Left lung (tissue), 14 donors: ENCODE measurements at places on chromosomes 3 and 15. TPM values are rescaled to one million over a fixed set of nuclear protein-coding genes. Genes with fewer than 3 reads are reported as not detected.

- H3K27me3 ChIP-seq, result no peaks in the 10 kb centered on the region
- H3K27ac ChIP-seq, result no peak overlapping the region
- no peak overlapping the region for H3K4me3 ChIP-seq
- DNase-seq, result no peak
Measured at GRCh38 chr15:85515212-85515611, 134.8 kb downstream of the AKAP13 start.

DNA sequence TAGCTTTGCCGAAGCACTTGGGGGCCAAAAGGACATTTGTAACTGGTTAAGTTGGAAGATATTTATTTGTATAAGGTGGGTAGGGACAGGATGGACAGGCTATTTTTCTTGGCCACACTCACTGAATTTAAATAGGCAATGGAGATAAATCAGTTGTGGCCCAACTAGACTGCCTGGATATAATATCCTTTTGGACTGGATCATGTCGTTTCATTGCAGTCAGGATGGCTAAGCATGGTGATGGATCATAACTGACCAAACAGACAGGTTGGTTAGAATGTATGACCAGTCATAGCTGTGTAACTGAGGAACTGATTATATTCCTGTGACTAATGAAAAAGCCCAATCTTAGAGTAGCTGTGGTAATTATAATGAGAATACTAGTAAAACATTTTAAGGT is 284.0 kb downstream of the LPP start:
- no peak for DNase-seq
- no peak overlapping the region for H3K27ac ChIP-seq
- H3K27me3 ChIP-seq, result no peaks in the 10 kb centered on the region
- peaks cover 48% of the 10 kb centered on the region for H3K4me1 ChIP-seq
- no peaks in the 10 kb centered on the region for H3K36me3 ChIP-seq
- no peak overlapping the region for H3K4me3 ChIP-seq

- no peaks in the 10 kb centered on the region for H3K4me1 ChIP-seq
- H3K4me3 ChIP-seq, result no peak overlapping the region
- DNase-seq, result no peak
- H3K36me3 ChIP-seq, result peaks cover 4% of the 10 kb centered on the region
- H3K27me3 ChIP-seq, result no peaks in the 10 kb centered on the region
- no peak overlapping the region for H3K27ac ChIP-seq
Measured at GRCh38 chr15:66788024-66788423, 86.0 kb downstream of the SMAD6 start.

GRCh38 chr3:65888980-65889706 is 149.6 kb downstream of the MAGI1 start:
- H3K27ac ChIP-seq, result no peak overlapping the region
- no peaks in the 10 kb centered on the region for H3K36me3 ChIP-seq
- H3K4me3 ChIP-seq, result no peak overlapping the region
- H3K4me1 ChIP-seq, result no peaks in the 10 kb centered on the region
- no peaks in the 10 kb centered on the region for H3K27me3 ChIP-seq
- DNase-seq, result no peak

- H3K36me3 ChIP-seq, result no peaks in the 10 kb centered on the region
- no peak for DNase-seq
- no peaks in the 10 kb centered on the region for H3K27me3 ChIP-seq
- H3K4me1 ChIP-seq, result no peaks in the 10 kb centered on the region
- H3K4me3 ChIP-seq, result no peak overlapping the region
Measured at GRCh38 chr3:20140881-20141280, 45.1 kb downstream of the SGO1 start.

GRCh38 chr15:83378921-83379578 is 68.1 kb upstream of the SH3GL3 start:
- no peaks in the 10 kb centered on the region for H3K36me3 ChIP-seq
- no peaks in the 10 kb centered on the region for H3K4me1 ChIP-seq
- H3K4me3 ChIP-seq, result no peak overlapping the region
- DNase-seq, result no peak

DNA sequence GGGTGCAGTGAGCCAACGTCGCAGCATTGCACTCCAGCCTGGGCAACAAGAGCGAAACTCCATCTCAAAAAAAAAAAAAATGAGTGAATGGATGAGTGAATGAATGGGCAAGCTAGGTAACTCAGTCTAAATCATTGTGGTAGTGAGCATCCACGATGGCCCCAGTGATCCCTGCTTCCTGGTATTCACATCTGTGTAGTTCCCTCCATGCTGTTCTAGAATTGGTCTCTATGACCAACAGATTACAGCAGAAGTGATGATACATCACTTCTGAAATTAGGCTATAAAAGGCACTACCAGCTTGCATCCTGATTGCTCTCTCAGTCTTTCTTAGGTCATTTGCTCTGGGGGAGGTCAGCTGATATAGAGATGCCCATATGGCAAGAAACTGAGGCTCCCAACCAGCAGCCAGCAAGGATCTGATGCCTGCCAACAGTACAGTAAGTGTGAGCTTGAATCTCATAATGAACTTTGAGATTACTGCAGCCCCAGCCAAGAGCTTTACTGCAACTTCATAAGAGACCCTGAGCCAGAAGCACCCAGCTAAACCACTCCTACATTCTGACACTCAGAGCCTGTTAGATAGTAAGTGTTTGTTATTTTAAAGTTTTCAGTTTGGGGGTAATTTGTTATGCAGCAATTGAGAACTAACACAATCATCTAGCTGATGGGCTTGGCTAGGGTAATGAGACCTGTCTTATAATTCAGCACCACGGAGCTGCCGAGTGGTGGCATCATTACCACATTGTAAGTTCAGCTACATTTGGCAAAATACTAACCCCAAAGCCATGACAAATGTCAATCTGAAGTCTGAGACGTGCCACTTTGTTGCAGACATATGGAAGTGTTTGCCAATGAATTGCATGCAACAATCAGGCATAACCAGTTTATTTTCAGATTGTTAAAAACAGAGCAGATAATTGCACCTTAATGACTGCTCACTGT is 53.0 kb downstream of the KLHL6 start:
- H3K36me3 ChIP-seq, result peaks cover 32% of the 10 kb centered on the region
- H3K4me1 ChIP-seq, result no peaks in the 10 kb centered on the region
- H3K27me3 ChIP-seq, result no peaks in the 10 kb centered on the region
- no peak overlapping the region for H3K4me3 ChIP-seq
- DNase-seq, result no peak

GRCh38 chr15:74400313-74400860 is 32.9 kb upstream of the CYP11A1 start:
- no peaks in the 10 kb centered on the region for H3K36me3 ChIP-seq
- H3K4me3 ChIP-seq, result no peak overlapping the region
- peaks cover 8% of the 10 kb centered on the region for H3K27me3 ChIP-seq
- peaks cover 5% of the 10 kb centered on the region for H3K4me1 ChIP-seq
- no peak overlapping the region for H3K27ac ChIP-seq
- no peak for DNase-seq

DNA sequence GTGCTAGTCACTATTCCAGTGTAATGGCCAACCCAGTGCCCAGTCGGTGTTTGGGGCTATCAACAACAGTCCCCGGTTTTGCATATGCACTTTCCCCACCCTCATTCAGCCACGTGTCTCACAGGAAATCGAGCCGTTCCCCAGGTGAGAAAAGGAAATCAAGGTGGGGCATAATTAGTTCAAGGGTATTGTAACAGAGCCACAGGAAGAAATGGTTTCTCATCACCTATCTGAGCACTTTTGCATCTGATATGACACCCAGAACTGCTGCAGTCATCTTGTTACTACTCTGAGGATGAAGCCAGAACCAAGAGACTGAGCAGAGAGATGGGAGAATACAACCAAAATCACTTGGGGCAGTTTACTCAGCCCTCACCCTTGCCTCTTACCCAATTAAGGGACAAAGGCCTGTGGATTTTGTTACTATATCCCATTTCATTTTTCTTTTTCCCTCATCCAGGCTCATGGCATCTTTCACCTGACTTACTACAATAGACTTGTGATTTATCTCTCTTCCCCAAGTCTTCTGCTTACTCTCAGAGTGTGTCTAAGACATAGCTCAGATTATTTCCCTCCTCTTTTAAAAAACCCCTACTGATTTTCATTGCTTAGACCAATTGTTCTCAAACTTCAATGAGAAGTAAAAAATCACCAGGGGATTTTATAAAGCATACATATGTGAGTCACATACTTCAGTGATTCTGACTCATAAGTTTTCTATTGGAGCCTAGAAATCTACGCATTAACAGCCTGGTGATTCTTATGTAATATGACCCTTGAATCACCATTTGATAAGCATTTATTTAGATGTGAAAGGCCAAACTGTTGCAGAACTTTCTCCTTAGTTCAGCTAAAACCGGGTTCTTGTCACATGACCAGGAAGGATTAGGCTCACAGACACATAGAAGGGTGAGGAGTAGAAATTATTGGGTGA is 40.5 kb downstream of the TRAT1 start:
- DNase-seq, result no peak
- H3K4me1 ChIP-seq, result no peaks in the 10 kb centered on the region
- no peak overlapping the region for H3K4me3 ChIP-seq
- H3K27ac ChIP-seq, result no peak overlapping the region
- no peaks in the 10 kb centered on the region for H3K27me3 ChIP-seq

GRCh38 chr3:68088216-68088615 is 433.8 kb upstream of the SUCLG2 start:
- H3K27me3 ChIP-seq, result no peaks in the 10 kb centered on the region
- DNase-seq, result no peak
- no peak overlapping the region for H3K4me3 ChIP-seq
- no peaks in the 10 kb centered on the region for H3K36me3 ChIP-seq

DNA sequence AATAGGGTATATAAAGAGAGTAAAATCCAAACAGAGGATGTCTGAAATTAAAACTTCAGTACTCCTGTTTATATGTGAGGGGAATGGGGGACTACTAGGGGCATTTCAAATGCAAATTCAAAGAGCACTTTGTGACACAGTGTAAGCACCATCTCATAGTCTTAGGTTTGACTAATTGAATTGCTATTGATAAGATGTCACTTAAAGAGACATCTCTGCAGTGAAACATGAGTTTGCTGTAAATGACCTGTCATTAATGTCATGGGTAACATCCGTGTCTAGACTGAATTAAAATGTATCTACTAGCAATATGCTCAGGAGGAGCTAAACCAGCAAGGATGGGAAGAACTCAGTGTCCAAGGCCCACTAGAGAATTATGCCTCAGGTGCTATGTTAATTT is 41.0 kb downstream of the ROBO1 start:
- H3K36me3 ChIP-seq, result no peaks in the 10 kb centered on the region
- H3K4me1 ChIP-seq, result no peaks in the 10 kb centered on the region
- H3K4me3 ChIP-seq, result no peak overlapping the region
- H3K27me3 ChIP-seq, result no peaks in the 10 kb centered on the region

DNA sequence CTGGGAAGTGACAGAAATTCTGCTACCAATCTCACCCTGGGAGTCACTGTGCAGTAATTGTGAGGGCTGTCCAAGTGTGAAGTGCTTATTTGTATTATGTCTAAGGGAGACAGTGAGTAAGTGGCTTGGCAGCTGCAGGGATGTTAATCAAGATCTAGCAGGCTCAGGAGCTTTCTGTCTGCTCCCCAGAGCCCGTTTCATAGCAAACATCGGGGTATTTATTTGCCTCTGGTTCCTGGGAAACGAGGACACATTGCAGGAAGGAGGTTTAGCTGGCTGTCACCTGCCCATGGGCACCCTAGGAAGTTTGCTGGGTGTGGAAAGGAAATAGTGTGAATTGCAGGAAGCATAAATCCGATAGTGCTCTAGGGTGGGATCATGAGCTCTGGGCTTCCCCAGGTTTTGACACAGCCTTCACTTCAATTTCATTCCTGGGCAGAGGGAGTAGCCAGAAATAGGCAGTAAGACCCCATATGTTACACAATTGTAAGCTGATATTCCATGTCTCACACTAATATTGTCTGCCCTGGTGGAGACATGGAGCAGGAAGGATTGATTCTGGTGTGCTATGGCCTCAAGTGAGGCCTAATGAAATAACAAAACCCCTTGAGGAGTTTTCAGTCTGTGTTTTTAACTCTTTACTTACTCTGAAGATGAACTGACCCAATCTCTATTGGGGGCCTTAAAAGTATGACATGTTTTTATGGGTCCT is 74.1 kb upstream of the MITF start:
- no peaks in the 10 kb centered on the region for H3K36me3 ChIP-seq
- peaks cover 9% of the 10 kb centered on the region for H3K4me1 ChIP-seq
- H3K27me3 ChIP-seq, result no peaks in the 10 kb centered on the region

- H3K27me3 ChIP-seq, result no peaks in the 10 kb centered on the region
- H3K36me3 ChIP-seq, result no peaks in the 10 kb centered on the region
- H3K27ac ChIP-seq, result no peak overlapping the region
Measured at GRCh38 chr15:39404767-39405181, 176.1 kb upstream of the THBS1 start.

DNA sequence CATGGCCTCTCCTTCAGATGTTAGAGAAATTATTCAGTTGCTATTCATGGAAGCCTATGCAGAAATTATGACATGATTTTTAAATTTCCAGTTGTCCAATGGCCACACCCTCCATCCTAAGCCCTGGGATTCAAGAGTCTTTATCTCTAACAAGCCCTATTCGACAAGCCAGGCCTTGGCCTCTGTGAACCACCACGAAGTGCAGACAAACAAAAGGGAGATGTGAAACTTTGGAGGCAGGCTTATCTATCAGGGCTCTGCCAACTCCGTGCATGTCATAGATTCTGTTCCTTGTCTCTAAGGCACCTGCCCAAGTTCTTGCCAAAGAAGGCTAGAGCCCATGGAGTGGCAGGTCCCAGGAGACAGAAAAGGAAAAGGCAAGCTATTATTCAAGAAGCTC is 212.4 kb upstream of the ADAMTS9 start:
- H3K4me1 ChIP-seq, result no peaks in the 10 kb centered on the region
- no peak overlapping the region for H3K4me3 ChIP-seq
- H3K27me3 ChIP-seq, result no peaks in the 10 kb centered on the region
- no peak overlapping the region for H3K27ac ChIP-seq
- no peaks in the 10 kb centered on the region for H3K36me3 ChIP-seq

DNA sequence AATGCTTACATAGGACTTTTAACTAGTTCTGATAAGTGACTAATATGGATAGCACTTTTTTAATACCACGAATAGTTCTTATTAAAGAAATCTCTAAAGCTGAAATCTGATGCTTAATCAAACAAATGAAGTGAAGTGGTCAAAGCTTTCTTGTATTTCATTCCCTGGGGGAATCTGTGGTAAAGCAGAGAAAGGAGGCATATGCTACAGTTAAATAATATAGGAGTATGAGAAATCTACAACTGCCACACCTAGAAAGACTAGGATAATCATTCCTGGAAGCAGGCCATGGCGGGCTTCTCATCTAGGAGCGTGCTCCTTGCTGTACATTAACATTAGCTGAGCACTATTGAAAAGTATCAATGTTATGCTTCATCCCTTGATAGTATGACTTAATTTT is 835.7 kb downstream of the OTOL1 start:
- H3K4me1 ChIP-seq, result no peaks in the 10 kb centered on the region
- H3K4me3 ChIP-seq, result no peak overlapping the region
- H3K27me3 ChIP-seq, result no peaks in the 10 kb centered on the region
- DNase-seq, result no peak

GRCh38 chr3:8484409-8485140 is 17.0 kb upstream of the LMCD1 start:
- H3K27me3 ChIP-seq, result no peaks in the 10 kb centered on the region
- H3K4me1 ChIP-seq, result peaks cover 23% of the 10 kb centered on the region
- H3K36me3 ChIP-seq, result no peaks in the 10 kb centered on the region

Gene MOBP
- total RNA-seq, result 0.09 TPM

Gene ACY1
- 41.2 TPM for total RNA-seq
